ENCODE measurements at places on chromosomes 6 and 20.

DNA sequence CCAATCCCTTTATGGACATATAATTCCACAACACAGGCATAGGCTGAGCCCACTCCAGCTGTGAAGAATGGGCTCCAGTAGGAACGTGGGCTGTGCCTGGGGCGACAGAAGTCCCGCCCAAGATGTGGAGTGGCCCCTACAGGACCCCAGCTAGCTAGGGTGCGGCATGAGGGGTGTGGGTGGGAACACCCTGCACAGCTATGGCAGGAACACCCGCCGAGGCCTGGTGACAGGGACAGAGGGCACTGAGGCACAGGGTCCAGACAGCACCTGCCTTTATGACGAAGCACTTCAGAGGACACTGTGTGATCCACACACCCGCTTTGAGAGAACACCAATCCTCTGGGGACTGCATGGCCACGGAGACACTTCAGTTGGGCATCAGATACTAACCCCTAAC, 28.2 kb upstream of the TCFL5 start:
- DNase-seq = no peak

DNA sequence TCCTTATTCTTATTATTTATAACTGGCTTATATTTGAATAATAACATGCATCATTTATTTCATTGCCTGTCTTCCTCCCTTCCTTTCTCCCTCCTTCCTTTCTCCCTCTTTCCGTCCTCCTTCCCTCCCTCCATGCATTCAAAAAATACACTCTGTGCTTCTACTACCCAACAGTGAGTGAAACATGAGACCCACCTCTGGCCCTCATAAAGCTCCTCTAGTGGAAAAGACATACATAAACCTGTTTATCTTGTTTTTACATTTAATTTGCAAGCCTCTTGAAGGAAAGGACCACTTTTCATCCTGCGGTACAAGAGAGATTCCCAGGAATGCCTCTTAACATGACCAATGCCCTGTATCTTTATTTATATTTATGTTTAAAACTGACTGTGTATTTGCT, 21.8 kb upstream of the ISM1 start:
- no peak for DNase-seq

DNA sequence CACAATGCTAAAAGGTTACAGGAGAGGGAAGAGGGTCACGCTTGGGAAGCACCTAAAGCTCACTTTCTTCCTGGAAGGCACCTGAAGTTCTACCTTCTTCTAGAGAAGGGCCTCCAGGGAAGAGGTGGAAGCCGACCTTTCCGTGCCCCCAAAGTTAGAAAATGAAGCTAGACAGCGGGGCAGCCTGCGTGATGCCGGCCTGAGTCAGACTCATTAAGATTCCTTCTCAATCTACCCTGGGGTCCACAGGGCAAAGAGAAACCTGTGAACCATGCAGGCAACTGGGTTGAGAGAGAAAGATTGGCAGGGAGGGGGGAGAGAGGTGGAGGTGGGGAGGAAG, 54.8 kb upstream of the CCDC167 start:
- DNase-seq = no peak

GRCh38 chr6:159716247-159717096, 10.8 kb upstream of the WTAP start:
- DNase-seq = no peak

DNA sequence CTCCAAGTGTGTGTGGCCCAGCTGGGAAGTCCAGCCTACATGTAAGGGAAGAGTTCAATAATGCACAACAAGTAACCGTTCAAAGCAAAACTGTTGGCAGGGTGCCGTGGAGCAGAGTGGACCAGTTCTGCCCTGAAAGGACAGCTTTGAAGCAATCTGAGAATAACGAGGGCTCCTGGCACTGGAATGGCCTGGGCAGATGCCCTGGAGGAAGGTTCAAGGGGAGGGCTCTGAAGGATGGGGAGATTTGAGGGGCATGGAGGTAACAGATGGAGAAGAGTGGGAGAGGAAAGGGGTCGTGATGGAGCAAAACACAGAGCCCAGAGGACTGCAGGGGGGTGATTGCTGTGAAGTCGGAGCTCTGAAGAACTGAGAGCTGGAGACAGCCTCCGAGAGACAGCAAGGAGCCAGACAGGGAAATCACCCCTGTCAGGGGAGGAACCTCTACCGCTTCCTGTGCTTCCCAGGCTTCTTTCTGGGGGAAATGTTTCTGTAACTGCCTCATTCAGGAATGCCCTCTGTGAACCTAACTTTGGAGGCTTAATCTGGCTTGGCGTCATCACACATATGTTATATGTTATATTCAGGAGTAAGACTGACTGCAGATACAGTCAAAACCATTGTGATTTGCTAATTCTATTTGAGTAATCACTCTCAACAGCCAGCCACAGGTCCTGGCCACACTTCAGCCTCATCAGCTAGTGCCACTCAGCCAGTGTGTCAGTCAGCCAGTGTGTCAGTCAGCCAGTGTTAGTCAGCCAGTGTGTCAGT, 41.2 kb downstream of the ZC3H12D start:
- DNase-seq = no peak

DNA sequence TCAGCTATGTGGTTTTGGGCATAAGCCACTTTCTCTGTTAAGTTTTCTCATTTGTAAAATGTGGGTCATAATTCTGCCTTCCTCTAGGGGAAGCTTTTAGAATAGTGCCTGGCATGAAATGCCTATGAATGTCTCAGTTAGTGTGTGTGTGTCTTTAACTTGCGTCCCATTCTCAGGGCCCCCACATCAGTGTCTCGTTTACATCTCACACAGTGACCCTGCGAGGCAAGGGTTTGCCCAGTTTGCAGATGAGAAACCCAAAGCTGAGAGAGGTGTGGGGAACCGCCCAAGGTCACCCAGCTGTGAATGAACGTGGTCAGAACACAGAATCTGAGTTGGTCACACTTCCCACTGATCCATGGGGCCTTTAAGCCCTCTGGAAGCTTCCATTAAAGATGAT, 14.1 kb downstream of the DYNLRB1 start:
- DNase-seq = no peak

GRCh38 chr6:110999634-111000270, 17.9 kb downstream of the RPF2 start:
- no peak for DNase-seq

DNA sequence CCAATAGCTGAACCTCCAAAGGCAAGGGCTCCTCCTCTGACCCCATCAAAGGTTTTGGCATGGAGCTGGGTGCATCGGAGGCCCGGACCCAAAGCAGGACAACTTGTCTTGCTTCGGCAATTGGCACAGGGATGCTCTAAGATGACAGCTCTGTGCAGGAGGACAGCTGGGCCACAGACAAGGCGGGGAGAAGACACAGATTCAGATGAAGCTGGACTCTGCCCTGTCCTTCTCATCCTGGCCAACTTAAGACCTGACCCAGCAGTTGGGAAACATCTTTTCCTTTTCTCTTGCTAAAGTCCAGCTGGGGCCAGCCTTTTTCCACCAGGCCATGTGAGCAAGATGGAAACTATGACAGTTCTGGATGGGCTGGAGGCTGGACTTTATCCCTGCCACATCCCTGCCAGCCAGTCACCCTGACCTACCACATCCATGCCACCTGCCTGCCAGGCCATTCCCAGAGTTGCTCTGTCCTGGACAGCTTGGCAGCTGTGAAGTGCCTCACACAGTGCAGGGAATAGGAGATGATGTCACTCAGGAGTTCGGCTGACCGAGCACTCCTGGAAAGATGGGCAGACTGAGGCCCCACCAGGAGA, 12.7 kb upstream of the PSMF1 start:
- DNase-seq = no peak

DNA sequence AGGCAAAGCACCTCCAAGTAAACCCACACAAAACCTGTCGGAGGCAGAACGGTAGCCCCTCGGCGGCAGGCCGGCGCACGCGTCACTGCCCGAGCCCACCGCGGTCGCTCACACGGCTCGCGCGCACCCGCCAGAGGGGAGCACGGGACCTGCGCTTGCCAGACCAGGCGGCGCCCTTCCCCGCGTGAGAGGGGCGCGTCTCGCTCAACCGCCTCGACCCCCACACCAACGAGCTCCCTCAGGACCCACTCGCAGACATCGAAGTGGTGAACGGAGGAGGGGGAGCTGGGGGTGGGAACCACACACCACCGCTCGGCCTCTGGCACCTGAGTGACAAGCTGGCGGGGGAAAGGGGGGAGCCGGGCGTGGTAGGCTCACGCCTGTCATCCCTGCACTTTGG, 1513.4 kb upstream of the DEFB115 start:
- no peak for DNase-seq

DNA sequence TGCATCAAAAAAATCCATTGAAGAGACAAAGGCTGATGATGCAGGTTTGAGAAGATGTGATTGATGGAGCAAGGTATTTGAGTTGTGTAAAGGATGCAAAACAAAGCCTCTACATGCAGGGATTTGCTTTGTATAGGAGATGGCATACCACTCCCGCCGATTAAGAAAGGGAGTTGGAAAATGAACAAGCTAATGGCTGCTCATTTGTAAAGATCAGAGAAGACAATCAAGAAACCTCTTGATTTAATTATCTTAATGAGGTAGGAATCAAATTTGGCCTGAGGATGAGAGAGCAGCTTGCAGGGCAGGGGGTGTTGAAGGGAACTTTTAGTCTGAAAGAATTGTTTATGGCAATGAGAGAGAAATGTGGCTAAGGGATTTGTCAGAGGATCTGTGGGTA, 448.2 kb upstream of the ADGRB3 start:
- DNase-seq = no peak

DNA sequence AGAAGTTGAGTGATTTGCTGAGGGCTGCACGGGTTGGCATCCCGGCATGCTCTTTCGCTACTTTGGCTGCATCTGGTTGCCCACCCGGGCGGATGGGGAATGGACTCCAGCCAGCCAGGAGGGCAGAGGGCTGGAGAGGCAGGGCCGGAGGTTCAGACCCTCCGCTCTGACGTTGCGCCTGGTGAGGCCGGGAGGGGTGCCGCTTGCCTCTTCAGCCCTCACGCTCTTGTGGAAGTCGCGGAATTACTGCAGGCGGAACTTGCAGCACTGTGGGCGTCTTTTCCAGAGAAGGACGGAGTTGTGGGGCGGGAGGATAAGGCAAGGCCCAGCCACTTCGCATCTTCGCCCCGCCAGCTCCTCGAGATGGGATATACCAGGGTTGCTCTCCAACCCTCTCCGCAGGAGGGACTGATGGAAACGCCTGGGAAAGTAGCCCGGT, 656 bp downstream of the RTEL1 start:
- no peak for DNase-seq

GRCh38 chr20:57451431-57451794, 60.2 kb downstream of the RBM38 start:
- no peak for DNase-seq

DNA sequence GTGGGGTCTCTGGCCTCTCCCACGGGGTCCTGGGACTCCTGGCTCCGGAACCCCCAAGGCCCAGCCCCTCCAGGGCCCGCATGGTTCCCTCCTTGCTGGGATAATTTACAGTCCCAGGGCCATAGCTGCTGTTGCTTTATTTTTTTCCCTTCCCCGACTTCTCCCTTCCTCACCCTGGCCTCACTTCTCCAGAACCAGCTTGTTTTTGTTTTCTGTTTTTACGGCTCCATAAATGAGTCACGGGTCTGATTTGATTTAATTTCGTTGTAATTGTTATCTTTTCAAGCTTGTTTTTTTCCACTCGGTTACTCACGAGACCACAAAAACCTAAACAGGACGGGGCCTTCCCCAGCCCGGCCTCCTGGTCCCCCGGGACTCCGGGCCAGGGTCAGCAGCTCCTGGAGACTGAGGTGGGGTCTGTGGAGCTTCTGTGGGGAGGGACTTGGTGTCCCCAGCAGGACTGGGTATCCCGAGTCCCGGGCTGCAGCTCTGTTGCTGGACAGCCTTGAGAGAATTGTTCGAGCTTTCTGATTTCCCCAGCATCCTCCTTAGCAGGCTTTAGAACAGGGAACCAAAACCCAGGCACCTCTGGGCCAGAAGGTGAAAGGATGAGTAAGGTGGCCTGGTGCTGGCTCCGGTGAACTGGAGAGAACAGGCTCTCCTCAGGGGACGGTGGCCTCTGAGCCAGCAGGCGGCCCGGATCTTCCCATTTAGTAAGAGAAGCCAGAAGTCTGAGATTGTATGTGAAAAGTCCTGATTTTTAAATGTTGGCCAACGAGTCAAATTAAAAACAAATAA, 94.9 kb downstream of the CEBPB start:
- DNase-seq = no peak

Data from CD4-positive, alpha-beta T cell (primary cell).